IPS DF 19.7 (cell line): ENCODE measurements at places on chromosomes 1 and 21.

GRCh38 chr1:156420205-156421061 is 51.4 kb downstream of the RHBG start:
- DNase-seq: no peak

- DNase-seq: no peak
Measured at GRCh38 chr1:240107058-240107684, 15.5 kb downstream of the FMN2 start.

GRCh38 chr1:74429580-74429979 is 82.8 kb downstream of the LRRC53 start:
- DNase-seq: no peak

GRCh38 chr1:151553659-151554058 is 13.6 kb downstream of the TUFT1 start:
- DNase-seq: no peak

DNA sequence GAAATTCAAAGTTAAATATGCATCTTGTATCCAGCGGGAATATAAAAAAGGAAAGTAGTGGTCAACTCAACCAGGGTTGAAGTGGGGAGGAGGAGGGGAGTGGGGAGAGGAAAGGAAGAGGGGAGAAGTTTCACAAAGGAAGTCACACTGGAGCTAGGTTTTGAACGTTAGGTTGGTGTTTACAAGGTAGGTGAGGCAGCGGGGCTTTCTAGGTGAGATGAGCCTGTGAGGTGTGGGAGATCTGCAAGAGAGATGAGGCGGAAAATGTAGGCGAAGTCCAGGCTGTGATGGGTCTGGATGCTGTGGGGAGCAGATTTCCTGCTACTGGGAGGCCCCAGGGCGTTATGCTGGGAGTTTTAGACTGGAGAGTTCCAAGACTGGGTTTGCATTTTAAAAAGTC is 36.1 kb upstream of the IL20 start:
- DNase-seq: no peak

GRCh38 chr1:210294999-210295745 is 33.5 kb upstream of the HHAT start:
- DNase-seq: no peak

GRCh38 chr1:54149734-54150133 is 3.1 kb downstream of the CDCP2 start:
- no peak for DNase-seq

DNA sequence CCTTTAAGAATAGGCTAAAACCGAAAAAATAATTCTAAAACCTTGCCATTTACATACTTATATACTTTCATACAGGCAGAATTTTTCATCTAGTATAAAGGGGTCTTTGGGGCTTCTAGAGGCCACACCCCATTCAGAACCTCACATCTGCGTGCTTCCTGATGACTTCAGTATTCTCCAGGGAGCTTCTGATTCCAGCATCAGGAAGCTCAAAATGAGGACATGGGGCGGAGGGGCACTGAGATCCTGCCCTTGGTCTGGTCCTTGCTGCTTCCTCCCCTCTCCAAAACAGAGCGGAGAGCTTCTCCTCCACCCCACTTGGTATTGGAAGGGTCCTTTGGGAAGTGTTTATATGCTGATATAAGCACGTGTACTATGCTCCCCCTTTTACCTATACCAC is 13.8 kb downstream of the PAX7 start:
- no peak for DNase-seq

DNA sequence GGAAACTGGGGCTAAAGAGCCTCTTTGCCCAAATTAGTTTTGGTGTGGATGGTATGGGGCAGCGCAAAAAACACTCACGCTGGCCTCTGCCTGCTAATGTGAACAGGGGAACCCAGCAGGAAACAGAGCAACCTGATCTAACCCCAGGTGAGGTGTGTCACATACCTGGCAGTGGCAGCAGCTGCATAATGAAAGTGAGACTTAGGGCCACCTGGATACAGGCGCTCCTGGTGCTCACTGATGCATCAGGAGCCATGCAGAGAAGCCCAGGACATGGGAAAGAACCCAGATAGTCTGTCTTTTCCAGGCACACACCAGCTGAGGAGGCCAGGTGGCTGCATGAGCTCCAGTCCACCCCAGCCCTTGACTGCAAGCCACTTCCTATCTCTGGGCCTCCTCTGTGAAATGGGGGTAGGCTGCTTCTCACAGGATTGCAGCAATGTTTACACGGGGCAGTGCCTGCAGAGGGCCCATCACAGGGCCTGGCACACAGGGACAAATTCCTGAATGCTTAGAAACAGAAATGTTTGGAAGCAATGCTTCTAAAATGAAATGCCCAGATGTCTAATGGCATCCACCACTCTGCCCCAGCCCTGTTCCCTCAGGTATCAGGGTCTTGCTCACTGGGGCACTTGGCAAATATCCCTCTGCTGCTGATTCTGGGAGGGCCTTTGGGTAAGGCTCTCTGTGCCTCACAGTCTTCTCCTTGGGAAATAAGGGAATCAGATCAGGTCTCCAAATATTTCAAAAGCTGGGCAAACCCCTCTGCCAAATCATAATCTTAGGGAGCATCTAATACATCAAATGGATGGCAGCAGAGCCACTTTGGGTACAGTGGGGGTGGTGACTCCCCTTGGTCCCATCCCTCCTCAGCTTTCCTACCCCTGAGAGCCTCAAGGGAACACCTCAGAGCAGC is 19.9 kb downstream of the DHCR24 start:
- no peak for DNase-seq

DNA sequence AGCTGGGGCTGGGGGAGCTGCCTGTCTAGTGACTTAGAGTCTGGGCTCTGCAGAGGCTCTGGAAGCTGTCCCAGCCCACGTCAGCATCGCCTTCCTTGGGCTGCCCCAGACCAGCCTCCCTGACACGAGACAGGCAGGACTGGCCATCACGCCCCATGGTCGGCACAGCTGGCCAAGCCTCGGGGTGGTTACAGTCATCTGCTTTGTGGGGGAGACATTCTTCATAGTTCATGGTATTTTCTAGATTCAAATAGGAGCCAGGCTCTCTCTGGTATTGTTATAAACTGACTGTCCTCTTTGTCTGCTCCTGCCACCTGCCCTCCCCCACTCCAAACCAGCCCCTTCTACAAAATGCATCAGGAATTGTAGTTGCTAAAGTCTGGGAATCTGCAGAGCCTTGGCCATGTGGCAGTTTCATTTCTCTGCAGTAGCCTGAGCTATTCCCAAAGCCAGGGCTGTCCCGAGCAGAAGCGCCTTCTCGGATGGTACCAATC is 29.4 kb downstream of the OLFML2B start:
- no peak for DNase-seq

DNA sequence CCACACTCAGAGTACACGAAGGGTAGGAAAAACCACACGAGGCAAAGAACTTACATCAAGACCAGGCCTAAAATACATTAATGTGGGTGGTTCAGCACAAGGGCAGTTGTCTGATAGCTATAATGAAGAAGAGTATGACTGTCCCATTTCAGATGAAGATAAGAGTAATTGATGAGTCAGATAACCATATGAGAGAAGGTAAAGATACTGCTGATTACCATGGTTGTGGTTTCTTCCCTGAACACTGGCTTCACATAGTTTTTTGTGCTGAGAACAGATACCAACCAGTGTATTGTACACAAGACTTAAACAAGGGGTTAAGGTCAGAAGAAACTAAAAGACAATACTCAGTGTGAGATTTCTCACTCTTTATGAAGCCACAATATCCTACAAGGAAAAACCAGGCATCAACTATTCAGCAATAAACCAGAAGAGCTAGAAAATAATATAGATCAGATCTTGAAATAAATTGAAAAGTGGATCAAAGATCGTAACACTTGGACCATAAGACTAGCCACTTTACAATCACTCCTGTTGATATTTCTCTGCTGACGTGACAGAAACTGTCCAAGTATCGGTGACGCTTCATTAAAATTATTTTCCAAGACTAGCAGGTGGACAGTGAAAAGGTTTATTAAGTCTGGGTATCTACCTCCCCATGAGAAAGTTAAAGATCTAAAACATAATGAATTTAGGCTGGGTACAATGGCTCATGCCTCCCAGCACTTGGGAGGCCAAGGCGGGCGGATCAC is 28.6 kb downstream of the PUM1 start:
- DNase-seq: no peak

DNA sequence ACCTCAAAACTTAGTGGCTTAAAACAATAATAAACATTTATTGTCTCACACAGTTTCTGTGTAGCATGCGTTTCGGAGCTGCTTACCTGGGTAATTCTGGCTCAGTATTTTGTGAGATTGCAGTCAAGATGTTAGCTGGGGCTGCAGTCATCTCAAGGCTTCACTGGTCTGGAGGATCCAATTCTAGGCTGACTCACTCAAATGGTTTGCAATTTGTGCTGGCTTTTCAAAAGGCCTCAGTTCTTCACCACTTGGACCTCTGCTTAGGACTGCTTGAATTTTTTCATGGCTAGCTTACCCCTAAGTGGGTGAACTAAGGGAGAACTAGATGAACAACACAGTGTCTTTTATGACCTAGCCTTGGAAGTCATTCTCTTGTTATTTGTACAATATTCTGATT is 21.0 kb downstream of the XPR1 start:
- DNase-seq: no peak

DNA sequence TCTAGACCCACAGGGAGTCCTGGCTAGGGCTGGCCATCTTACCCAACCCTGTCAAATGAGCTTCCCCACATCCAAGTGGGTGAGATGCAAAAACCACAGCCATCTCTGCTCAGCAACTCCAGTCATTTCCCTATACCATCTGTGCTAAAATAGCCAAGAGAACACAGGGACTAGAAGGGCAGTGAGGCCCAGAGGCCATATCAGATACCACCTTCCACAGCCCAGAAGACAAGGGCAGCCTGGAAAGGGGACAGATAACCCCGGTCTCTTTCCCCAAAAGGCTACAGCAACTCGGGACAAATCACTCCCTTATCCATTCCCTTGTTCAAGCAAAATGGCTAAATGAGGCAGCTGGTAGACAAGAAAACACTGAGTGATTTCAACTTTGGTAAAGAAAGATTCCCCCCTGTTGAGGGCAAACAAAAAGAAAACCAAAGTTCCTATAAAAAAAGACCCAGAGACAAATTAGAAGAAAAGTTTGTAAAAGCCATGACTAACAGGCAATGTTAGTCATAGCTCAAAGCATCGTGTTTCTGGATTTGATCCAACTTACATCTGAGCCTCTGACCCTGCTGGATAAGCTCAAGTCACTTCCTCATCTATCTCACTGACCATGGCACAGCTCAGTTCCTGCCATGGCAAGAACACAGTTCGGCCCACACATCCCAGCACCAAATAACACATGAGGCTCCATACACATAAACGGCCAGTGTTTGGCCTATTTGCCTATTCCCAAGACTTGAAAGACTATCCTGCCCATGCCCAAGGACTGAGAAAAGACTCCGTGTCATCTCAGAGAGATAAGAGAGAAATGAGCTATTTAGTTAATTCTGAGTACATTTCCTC is 3.1 kb downstream of the LAMB3 start:
- no peak for DNase-seq

GRCh38 chr1:58717979-58718378 is 18.1 kb upstream of the MYSM1 start:
- no peak for DNase-seq

DNA sequence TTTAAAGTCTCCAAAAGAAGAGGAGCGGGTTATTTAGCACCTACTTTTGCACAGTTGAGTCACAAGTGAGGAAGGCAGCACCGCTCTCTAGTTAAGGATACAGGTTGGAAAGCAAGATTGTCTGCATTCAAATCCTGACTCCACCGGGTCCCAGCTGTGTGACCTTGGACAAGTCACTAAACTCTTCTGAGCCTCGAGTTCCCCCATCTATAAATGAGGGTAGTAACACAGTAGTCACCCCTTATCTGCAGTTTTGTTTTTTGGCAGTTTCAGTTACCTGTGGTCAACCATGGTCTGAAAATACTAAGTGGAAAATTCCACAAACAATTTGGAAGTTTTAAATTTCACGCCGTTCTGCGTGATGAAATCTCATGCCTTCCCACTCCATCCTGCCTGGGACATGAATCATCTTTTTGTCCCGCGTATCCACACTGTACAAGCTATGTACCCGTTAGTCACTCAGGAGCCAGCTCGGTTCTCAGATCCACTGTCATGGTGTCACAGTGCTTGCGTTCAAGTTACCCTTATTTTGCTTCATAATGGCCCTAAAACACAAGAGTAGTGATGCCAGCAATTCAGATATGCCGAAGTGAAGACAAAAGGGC is 49.4 kb downstream of the CAPZB start:
- DNase-seq: no peak

- DNase-seq: no peak
Measured at GRCh38 chr1:197783510-197783948, 8.2 kb upstream of the DENND1B start.

- DNase-seq: no peak
Measured at GRCh38 chr1:10706376-10706913, 90.0 kb downstream of the CASZ1 start.

- DNase-seq: no peak
Measured at GRCh38 chr1:87791931-87792740, 463.5 kb downstream of the LMO4 start.
